ENCODE measurements at places on chromosomes 11 and 22.

- peak; percentile 22 for DNase-seq
Observed at GRCh38 chr22:49880281-49880680, 26.6 kb downstream of the ZBED4 start.

GRCh38 chr11:88680806-88681205 is 343.3 kb upstream of the CTSC start:
- no peak for DNase-seq

- no peak for DNase-seq
Observed at GRCh38 chr11:120425527-120425926, 86.0 kb upstream of the GRIK4 start.

DNA sequence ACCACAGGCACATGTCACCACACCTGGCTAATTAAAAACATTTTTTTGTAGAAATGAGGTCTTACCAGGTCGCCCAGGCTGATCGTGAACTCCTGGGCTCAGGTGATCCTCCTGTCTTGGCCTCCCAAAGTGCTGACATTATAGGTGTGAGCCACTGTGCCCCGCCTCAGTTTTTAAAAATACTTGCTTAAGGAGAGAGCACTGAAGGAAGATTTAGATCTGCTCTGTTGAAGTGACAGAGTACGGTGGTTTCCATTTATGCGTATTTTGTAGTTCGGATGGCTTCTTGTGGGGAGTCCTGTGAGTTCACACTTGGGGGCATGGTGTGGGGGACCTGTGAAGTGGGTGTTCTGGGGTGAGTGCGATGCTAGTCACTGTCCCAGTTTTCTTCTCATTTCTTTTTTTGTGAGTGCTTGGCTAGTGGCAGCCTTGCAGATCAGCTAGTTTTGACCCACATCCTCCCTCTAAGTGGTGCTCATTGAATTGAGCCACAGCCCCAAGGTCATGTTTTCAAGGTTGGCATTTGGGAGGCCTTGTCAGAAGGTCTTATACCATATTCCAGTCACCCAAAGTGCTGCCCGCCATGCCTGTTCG is 31.5 kb downstream of the PTPRJ start:
- no peak for DNase-seq

- no peak for DNase-seq
Observed at GRCh38 chr22:43723816-43724215, 88.3 kb downstream of the EFCAB6 start.

GRCh38 chr11:123247496-123247799 is 52.4 kb upstream of the CLMP start:
- no peak for DNase-seq

- DNase-seq: no peak
Observed at GRCh38 chr11:8207080-8208000, 38.5 kb upstream of the RIC3 start.

GRCh38 chr22:19664951-19665783 is 49.1 kb upstream of the SEPTIN5 start:
- no peak for DNase-seq

DNA sequence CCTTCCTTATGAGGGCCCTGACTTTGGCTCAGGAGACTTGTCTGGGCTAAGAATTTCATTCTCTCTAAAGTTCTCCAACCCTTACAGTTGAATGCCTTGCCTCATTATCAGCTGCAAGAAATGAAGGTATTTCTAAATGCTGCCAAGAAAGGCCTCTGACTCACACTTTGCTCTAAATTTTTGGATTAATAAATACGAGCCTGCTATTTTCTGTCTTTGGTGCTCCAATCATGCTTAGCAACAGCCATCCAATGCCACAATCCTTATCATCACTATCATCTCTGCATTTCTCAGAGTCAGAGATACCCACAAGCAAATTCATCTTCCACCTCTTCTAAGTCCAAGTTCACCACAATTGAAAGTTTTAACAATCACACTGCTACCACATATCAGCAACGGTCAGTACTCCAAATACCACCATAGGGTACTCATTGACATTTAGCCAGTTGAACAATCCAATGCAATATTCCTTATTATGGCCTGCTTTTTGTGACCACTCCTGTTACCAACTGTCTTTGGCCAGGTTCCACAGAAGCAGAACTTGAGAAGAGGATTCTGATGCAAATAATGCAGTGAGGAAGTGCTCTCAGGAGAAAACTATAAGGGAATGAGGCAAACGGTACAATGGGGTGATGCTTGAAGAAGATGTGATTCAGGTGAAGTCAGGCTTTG is 5.7 kb downstream of the PATE2 start:
- peak; percentile 9 for DNase-seq

- no peak for DNase-seq
Observed at GRCh38 chr22:37119872-37120271, 10.4 kb upstream of the TMPRSS6 start.

GRCh38 chr11:36407356-36407755 is 102.7 kb downstream of the TRAF6 start:
- no peak for DNase-seq

- no peak for DNase-seq
Observed at GRCh38 chr11:103659206-103659618, 377.2 kb upstream of the DDI1 start.

DNA sequence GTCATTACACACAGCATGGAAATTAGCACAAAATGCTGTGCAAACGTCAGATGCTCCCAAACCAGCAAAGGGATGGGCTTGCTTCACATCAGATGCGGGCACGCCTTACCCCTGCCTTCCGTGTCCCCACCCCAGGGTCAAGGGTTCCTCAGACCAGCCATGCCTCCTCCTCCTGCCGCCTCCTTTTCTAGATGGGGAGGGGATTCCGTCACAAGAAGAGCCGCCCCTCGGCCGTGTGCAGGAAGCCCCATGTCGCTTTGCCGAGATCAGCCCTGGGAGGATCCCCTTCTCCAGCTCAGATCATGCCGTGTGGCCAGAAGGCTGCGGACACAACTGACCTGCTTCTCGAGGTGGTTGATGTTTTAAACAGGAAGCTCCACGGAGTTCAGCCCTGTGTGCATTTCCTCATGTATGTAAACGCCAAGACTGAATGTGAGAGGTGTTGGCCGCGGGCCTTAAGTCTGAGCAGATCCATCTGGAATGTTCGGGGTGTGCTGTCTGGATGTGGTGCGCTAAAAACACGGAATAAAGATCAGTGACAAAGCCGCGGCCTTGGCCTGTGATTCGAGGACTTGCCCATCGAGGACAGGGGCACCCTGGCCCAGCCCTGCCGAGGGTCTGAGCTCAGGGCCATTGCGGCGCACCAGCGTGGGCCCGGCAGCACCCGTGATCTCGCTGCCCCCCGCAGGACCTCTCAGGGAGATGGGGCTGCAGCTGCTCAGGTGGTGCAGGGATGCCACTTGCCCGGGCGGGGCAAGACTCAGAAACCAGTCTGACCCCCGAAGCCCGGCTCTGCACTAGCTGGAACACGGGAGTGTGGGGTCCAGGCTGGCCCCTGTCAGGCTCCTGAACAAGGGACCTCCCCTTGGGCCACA is 412.9 kb downstream of the TBC1D22A start:
- DNase-seq: no peak

DNA sequence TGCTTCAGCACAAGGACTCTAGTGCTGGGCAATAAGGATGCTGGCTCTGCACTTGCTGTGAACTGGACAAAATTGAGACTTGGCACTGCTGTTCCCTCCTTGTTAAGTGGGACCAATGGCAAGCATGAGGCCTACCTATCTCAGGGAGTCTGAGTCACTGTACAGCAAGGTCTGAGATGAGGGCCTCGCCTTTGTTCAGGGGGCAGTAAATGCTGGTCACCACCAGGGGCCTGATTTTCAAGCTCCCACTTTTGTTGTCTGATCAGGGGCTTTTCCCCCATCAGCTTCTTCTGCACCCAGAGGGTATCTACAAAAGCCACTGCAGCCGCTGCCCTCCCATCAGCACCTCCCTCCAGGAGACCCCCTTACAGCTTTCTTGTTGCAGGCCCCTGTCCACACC is 22.8 kb downstream of the DHCR7 start:
- DNase-seq: no peak

- DNase-seq: no peak
Observed at GRCh38 chr11:8262552-8263108, 1.0 kb downstream of the LMO1 start.

DNA sequence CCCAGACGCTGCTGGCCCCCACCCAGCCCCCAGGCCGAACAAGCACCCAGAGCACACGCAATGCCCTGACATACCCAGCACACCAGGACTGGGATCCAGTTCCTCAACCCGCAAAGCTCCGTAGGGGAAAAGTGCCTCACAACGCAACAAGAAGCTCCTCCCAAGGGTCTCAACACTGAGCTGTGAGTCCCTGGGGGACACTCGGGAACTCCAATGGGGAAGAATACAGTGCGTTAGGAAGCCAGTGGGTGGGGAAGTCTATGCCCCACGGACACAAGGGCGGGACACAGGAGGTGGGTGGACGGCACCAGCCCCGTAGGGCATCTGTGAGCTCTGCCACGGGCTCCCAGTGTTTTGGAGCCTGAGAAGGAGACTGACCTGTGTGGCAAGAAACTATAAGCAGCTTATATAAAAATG is 1.6 kb downstream of the DEAF1 start:
- DNase-seq: no peak

DNA sequence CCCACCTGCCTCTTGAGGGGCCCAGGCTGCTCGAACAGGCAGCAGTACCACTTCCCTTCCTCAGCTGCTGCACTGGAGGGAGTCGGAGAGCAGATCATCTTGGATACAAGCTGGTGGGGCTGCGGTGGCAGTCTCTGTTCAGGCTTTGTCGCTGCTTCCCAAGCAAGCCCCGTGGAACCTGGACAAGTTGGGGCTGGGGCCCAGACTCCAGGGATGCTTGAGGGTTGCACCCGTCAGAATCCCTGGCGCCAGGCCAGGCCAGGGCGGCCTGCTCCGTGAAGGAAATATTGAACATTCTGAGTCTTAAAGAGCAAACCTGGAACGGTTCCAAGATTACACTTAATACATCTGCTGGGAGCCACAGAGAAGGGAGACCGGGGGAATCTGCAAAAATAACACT is 310.1 kb upstream of the SORL1-AS1 start:
- no peak for DNase-seq

DNA sequence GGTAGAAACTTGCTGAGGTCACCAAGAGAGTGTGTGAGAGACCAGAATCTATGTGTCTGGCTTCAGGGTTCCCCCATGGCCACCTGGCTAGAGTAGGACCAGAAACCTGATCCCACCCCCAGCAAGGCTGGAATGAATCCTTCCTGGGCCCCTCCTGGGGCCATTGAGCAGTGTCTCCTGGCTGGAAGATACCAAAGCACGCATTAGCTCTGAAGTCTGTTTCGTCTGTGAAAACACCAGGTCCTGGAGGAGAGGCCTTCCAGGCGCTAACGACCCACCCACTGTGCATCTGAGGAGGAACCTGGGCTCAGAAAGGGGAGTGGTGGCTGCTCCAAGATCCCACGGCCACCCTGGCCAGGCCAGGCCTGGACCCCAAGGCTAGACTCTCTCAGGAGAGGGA is 15.5 kb upstream of the TSKU start:
- DNase-seq: no peak

DNA sequence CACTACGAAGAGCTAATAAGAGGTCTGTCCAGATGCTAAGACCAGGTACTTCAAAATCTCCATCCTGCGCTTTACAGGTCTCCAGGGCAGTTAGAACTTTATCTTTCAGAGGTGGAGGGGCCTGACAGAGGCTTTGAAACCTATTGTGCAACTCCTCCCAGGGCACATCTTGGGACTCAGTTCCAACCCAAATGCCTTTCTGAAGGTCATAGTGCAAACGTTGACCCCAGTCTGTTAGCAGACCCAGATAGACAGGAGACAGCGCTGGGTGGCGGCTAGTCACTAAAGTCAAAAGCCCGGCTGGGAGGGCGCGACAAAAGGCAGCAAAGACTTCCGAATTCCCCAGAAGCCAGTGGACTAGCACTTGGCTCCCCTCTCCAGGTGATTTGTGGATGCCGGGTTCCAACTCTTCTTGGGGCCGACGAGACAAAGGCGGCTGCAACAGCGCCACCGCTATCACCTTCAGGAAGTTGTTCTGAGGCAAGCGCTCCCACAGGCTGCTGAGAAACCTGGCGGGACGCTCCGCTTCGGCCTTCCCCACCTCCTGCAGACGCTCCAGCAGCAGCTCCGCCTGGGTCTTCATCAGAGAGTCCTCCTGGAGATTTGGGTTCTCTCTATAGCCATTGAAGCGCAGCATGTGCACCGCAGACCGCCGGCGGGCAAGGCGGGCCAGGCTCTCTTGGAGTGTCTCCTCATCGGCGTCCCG is 728 bp downstream of the FANCF start:
- peak; percentile 5 for DNase-seq

GRCh38 chr22:29727131-29727523 is 7.3 kb downstream of the CABP7 start:
- no peak for DNase-seq

DNA sequence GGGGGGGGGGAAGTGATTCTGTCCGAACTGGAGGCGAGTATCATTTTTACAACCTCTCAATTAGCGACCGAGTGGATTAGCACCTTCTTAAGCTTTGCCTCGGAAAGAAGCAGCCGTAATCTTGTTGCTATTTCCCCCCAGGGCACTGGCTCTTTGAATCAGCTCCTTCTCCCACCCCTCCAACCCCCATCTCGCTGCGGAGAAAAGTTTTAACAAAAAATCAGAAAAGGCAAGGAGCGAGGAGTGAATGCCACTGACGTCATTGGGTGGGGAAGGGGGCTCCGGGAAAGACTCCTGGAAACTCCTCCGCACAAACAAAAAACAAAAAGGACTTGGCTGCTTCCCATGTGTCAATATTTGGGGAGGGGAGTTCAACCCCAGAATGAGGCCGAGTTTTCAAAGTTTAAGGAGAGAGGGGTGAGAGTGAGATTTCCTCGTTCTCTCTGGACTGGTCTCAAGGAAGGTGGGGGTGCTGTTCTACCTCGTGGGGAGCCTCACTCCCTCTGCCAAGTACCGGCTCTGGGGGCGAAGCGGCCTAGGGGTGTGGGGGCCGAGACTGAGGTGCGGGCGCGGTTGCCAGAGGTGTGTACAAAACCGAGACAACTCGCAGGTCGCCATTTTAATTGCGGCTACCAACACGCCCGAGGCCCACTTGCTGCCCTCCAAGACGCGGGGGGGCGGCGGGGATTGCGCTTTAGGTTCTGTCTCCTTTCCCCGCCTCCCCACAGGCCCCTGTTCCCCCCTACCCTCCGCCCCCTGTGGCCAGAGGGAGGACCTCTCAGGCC is 2.5 kb upstream of the PAX6 start:
- no peak for DNase-seq

DNA sequence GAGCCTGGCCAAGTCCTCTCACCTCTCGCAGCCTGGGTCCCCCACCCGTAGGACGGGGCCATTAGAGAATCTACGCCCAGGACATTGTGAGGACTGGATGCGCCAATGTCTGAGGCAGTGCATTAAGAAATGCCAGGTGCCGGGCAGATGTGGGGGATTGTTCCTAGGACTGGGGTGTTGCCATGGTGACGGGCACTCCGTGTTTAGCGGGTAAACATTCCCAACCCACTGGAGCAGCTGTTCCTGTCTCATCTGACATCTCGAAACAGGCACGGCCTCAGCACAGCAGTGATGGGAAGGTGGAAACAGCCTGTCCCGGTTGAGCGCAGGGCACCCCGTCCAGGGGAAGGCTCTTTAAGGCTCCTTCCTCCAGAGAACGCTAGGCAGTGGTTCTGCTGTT is 99.6 kb upstream of the RTL6 start:
- DNase-seq: no peak

- no peak for DNase-seq
Observed at GRCh38 chr11:693887-694562, 997 bp downstream of the DEAF1 start.

Measured in glomerular endothelial cell (primary cell).